ENCODE measurements at places on chromosomes 6 and 20.

DNA sequence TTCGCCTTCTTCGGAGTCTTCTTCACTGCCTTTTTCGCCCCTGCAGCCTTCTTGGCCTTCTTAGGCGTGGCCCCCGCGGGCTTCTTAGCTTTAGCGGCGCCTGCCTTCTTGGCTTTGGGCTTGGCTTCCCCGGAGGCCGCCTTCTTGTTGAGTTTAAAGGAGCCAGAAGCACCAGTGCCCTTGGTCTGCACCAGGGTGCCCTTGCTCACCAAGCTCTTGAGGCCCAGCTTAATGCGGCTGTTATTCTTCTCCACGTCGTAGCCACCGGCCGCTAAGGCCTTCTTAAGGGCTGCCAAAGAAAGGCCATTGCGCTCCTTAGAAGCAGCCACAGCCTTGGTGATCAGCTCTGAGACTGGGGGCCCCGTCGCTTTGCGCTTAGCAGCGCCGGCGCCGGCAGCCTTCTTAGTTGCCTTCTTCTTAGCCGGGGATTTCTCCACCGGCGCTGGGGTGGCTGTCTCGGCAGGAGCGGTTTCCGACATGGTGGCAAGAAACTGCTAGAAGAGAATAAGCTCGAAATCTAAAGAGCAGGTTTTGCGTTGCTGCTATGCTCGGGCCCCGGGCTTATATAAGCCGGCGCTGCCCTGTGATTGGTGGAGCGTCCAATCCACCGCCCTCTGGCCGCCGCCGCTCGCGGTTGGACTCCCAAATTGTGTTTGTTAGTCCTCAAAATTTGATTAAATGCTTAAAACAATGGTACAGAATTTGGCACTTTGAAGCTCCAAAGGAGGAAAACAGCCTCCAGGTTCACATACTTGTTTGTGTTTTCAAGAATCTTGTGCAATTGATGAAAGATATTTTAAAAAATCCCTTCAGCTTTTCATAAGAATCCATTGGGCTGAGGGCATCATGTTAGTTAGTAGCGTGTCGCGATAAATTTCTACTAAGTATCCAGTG is 44.9 kb downstream of the OR2B2 start:
- DNase-seq, result no peak

GRCh38 chr20:58719258-58719657 is 26.7 kb downstream of the NPEPL1 start:
- no peak for DNase-seq

DNA sequence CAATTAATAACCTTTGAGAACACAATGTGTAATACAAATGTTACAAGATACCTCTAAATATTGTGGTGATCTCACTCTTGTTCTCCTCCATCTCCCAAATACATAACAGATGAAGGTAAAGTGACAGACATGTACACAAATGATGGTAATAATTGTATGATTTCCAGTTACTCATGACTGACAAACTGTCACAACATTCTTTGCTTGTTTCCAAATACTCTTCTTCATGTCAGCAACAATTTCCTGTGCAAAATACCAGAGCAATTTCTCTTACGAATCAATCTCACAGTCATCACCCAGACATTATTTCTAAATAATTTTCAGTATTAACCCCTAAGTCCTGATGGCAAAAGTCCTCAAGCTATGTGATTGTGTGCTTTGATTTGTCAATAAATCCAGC is 92.9 kb downstream of the RPS12 start:
- DNase-seq, result no peak

GRCh38 chr6:149474108-149474935 is 10.5 kb downstream of the ZC3H12D start:
- no peak for DNase-seq

DNA sequence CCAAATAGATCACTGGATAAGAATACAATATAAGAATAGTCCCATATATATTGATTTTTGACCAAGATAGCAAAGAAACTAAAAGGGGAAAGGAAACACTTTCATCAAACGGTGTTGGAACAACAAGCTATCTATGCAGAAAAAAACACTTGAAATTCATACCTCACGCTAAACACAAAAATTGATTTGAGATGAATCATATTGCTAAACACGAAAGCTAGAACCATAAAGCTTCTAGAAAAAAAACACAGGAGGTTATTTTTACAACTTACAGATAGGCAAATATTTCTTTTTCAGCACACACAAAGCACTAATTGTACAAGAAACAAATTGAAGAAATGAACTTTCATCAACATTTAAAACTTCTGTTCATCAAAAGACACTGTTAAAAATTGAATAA is 36.7 kb upstream of the TMEM14A start:
- no peak for DNase-seq

- DNase-seq, result no peak
Observed at GRCh38 chr6:47147175-47147727, 105.1 kb upstream of the ADGRF1 start.

- DNase-seq, result no peak
Observed at GRCh38 chr6:7761051-7761450, 35.2 kb downstream of the BMP6 start.

- no peak for DNase-seq
Observed at GRCh38 chr20:57065646-57066045, 200.8 kb downstream of the BMP7 start.

DNA sequence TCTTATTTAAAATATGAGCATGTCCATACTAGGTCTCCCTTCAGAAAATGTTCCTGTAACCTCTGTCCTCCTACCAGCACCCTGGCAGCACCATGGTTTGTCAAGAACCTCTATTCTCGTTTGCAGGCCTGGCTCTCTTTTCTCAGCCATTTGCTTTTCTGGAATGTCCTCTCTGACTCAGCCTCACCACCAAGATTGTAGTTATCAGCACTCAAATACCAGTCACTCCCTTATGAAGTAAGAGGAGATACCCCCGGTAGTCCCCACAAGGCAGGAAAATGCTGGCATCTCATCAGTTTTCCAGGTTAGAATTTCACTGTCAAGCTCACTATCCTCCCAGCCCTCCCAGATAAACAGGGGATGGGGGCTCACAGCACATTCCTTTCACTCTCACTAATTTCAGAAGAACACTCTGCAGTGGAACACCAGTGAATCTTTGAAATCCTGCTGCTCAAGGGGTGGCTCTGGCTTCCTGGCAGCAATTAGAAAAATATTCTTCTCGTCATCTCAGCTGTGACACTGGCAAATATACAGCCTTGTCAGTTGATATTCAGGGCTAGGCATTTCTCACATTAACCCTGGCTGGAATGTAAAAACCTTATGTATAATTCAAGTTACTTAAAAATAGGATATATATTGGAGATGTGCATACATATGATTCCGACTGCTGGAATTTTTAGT is 129.2 kb downstream of the TBX18 start:
- DNase-seq, result no peak

DNA sequence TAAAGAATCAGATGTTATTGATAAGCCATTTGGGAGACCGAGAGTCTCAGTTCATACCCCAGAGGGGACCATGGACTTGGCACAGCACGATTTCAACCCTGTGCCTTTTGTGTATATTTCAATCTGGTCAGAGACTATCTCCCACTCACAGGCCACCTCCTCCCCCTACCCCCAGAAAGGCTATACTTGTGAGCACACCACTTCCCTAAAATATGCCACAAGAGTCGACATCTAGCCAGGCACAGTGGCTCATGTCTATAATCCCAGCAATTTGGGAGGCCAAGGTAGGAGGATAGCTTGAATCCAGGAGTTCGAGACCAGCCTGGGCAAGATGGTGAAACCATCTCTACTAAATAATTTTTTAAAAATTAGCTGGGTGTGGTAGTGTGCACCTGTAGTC is 13.6 kb upstream of the TCF15 start:
- no peak for DNase-seq
